Muscle of leg (tissue), 16 donors: ENCODE measurements at places on chromosomes 7 and 10.

DNA sequence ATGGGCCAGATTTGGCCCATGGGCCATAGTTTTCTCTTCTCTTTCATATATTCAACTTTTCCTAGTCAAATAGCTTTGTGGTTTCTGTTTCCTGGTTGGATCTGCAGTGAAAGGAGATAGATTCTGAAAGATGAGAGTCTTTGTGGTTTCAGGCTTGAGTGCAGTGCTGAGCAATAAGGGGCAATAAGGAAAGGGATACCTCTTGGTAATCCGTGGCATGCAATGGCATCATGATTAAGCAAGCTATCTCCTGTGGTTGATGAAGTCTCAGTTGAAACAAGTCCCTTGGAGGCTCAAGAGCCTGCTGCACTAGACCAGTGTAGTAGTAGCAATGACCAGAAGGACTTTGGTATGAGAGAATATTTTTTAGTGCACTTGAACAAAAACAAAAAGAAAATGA lies 187.7 kb upstream of the CNTNAP2 start:
- no peaks in the 10 kb centered on the region for H3K36me3 ChIP-seq
- H3K27ac ChIP-seq: no peak overlapping the region
- H3K4me3 ChIP-seq: no peak overlapping the region
- no peaks in the 10 kb centered on the region for H3K4me1 ChIP-seq

DNA sequence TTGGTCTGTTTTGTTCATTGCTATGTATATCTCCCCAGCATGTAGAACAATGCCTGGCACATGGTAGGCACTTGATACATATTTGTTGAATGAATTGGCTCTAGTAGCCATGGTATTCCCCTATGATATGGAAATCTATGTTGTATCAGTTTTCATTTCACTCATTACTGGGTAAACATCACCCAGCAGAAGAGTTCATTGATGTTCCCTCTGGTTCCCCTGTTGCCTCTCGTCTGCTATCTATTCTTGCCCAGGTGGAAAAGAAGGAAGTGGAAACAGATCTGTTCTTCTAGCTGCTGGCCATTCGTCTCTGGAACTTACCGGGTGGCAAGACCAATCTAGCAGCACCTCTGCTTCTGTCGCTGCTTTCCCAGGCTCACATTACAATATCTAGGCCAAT lies 71.5 kb downstream of the LRRC4 start:
- no peak overlapping the region for H3K4me3 ChIP-seq
- no peak for DNase-seq
- H3K4me1 ChIP-seq: no peaks in the 10 kb centered on the region
- H3K27ac ChIP-seq: no peak overlapping the region
- H3K27me3 ChIP-seq: no peaks in the 10 kb centered on the region

DNA sequence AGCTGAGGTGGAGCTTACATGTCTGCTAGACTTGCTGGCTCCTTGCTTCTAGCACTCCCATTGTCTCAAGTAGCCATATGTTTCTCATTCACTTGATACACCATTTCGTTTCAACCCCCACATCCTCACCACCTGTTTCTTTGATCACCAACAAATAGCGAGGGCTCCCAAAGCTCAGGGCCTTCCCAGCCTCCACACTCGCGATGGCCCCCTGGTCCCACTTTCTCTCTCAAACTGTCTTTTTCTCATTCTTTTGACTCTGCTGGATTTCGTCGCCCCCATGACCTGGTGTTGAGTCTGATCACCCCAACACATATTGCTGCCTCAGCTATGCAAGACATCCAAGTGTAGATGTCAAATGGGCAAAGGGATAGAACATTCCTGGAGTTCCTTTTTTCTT lies 26.0 kb upstream of the SMNDC1 start:
- H3K4me3 ChIP-seq: no peak overlapping the region
- no peaks in the 10 kb centered on the region for H3K36me3 ChIP-seq
- H3K4me1 ChIP-seq: peaks cover 2% of the 10 kb centered on the region

GRCh38 chr7:1124816-1125602 lies 35.0 kb downstream of the ZFAND2A start:
- peaks cover 51% of the 10 kb centered on the region for H3K4me1 ChIP-seq
- H3K36me3 ChIP-seq: peaks cover 10% of the 10 kb centered on the region
- DNase-seq: peak; percentile 45
- peak overlapping the region; percentile 83 for H3K27ac ChIP-seq

DNA sequence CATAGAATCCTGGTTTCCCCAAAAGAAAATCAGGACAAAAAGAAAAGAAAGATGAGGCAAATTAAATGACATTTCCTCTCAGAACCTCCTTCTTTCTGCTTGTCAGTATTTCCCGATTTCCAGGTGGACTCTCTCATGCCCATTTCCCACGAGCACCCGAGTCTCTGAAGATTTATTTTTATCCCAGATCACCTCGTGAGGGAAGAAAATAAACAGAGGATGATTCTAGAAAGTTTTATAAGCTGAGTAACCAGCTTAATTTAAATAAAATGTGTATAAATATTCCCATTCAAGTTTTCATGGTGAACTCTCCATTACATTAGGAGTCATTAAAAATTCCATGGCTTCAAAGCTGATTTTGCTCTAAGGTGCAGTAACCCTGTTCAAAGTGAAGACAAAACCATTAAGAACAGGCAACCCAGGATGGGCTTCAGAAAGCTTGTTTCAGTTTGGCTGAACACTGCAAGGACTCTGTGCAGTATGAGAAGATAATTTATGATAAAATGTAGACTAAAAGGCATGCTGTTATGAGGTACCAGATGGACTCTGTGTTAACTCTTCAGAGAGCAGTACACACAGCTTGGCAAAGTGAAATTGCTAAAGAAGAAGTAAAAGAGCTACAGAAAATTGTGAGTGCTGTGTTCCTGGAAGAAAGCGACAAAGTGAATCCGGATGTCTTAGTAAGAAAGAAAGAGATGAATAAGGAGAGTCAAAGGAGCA lies 521.3 kb upstream of the LRRN3 start:
- H3K27me3 ChIP-seq: no peaks in the 10 kb centered on the region
- no peak overlapping the region for H3K4me3 ChIP-seq
- no peak overlapping the region for H3K27ac ChIP-seq
- no peaks in the 10 kb centered on the region for H3K4me1 ChIP-seq
- DNase-seq: no peak

- H3K27ac ChIP-seq: peak overlapping the region; percentile 54
- no peak for DNase-seq
- no peaks in the 10 kb centered on the region for H3K36me3 ChIP-seq
- peaks cover 39% of the 10 kb centered on the region for H3K4me1 ChIP-seq
Observed at GRCh38 chr7:22442882-22443369, 57.1 kb downstream of the STEAP1B start.

DNA sequence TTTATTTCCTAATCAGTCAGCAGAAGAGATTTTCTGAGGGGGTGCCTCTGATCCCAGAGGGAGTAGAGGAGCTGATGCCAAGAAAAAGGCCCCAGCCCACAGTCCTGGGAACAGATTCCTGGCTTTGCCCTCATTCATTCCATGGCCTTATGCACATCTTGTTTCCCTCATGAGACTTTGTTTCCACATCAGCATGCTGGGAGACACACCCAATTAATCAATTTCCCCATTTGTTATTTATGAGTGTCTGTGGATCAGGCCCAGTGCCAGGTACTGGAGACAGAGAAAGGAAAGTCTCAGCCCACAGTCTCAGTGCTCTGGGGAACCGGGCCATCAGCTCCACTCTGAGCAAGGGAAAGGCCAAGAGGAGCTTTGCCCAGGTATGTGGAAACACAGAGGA lies 496.2 kb upstream of the ZMIZ1 start:
- no peaks in the 10 kb centered on the region for H3K36me3 ChIP-seq
- H3K4me1 ChIP-seq: peaks cover 25% of the 10 kb centered on the region
- peaks cover 6% of the 10 kb centered on the region for H3K27me3 ChIP-seq
- no peak overlapping the region for H3K4me3 ChIP-seq
- DNase-seq: peak; percentile 49
- H3K27ac ChIP-seq: no peak overlapping the region

- H3K27ac ChIP-seq: no peak overlapping the region
- no peak for DNase-seq
- H3K4me3 ChIP-seq: no peak overlapping the region
- peaks cover 2% of the 10 kb centered on the region for H3K4me1 ChIP-seq
- no peaks in the 10 kb centered on the region for H3K27me3 ChIP-seq
Observed at GRCh38 chr7:47698386-47698785, 116.5 kb upstream of the TNS3 start.

DNA sequence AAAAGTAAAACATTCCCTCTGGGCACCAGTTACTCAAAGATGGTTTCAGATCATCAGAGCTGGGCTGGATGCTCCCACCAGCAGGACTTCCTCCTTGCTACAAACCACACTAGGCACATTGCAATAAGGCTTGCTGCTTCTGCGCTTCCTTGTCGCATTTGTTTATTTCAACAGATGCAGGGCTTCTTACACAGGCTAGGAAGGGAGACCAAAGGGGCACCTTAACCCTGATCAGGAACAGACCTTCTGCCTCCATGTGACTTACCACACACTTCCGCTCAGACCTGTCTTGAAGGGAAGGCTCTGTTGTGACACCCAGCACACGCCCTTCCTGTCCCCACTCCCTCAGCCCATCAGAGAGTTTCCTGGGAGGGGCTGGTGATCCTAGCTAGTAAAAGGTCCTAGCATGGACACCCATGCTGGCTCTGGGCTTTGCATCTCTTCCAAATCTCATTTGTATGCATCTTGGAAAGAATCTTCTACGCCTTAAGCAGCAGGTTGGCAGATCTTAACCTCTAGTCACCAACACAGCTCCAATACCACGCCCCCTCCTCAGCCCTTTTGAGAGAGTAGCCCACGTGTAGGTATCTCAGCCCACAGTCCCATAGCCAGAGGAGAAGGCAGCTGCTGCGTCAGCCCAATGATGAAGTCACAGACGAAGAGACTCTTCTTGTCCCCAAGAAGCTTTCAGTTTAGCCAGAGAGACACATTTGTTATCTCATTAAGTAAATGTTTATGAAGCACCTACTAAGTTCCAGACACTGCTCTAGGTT lies 47.1 kb upstream of the SVIL start:
- no peaks in the 10 kb centered on the region for H3K27me3 ChIP-seq
- no peak for DNase-seq
- H3K27ac ChIP-seq: no peak overlapping the region

- no peaks in the 10 kb centered on the region for H3K36me3 ChIP-seq
- peak overlapping the region; percentile 97 for H3K27ac ChIP-seq
- H3K4me1 ChIP-seq: peaks cover 2% of the 10 kb centered on the region
- no peaks in the 10 kb centered on the region for H3K27me3 ChIP-seq
- DNase-seq: peak; percentile 11
Observed at GRCh38 chr10:22228167-22228938, 10.5 kb upstream of the EBLN1 start.

DNA sequence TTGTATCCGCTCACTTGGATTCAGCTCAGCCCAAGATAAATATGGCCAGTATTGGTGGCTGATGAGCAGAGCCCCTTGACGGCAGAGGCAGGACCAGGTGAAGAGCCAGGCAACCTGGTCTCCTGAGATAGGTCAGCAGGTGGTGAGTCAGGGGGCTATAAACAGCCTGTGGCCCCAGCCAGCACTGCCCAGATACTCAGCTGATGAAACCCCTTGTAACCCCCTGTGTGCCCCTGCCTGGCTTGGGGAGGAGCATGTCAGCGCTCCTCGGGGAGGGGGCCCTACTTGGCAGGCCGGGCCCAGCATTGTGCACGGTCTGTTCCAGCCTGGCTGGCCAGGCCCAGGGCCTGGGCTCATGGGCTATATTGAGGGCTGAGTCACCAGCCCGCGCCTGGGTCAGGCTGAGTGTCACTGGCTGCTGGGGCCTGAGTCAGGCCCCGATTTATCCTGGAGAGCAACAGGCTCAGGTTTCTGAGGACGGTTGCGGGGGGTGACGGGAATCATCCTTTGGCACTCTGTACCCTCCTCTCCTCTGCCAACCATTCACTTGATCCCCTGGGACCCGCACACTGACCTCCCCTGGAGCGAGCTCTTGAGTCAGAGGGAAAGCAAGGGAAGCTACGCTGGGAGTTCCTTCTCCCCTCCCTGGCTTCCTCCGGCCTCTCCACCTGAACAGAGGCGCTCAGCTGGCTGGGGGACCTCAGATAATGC lies 2.8 kb upstream of the FLNC start:
- H3K27ac ChIP-seq: peak overlapping the region; percentile 98
- H3K4me1 ChIP-seq: peaks cover 43% of the 10 kb centered on the region
- peaks cover 18% of the 10 kb centered on the region for H3K27me3 ChIP-seq
- no peaks in the 10 kb centered on the region for H3K36me3 ChIP-seq
- peak overlapping the region; percentile 26 for H3K4me3 ChIP-seq

GRCh38 chr10:126049759-126050700 lies 153.7 kb downstream of the FANK1 start:
- no peak overlapping the region for H3K4me3 ChIP-seq
- DNase-seq: peak; percentile 58
- no peaks in the 10 kb centered on the region for H3K27me3 ChIP-seq
- peaks cover 4% of the 10 kb centered on the region for H3K36me3 ChIP-seq
- H3K4me1 ChIP-seq: peaks cover 13% of the 10 kb centered on the region

GRCh38 chr7:127983804-127984332 lies 47.4 kb downstream of the LRRC4 start:
- DNase-seq: no peak
- no peak overlapping the region for H3K4me3 ChIP-seq
- H3K27ac ChIP-seq: no peak overlapping the region
- H3K4me1 ChIP-seq: peaks cover 8% of the 10 kb centered on the region

DNA sequence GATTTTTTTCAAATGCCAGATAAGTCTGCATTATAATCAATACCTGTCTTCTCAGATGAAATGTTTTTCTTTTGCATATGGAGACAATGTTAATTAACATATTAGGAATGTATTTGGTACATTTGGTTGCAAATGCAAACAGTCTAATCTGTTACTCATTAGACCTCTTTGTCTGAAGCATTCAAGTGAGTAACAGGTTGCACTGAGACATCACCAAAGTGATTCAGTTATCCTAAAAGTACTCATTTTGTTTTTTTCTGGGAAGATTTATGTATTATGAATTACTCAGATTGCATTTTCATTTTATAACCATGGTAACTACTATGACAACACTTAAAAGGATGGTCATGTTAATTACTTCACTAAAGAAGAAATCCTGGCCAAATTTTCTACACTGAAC lies 513.6 kb downstream of the HTR7 start:
- no peaks in the 10 kb centered on the region for H3K4me1 ChIP-seq
- no peak overlapping the region for H3K4me3 ChIP-seq

DNA sequence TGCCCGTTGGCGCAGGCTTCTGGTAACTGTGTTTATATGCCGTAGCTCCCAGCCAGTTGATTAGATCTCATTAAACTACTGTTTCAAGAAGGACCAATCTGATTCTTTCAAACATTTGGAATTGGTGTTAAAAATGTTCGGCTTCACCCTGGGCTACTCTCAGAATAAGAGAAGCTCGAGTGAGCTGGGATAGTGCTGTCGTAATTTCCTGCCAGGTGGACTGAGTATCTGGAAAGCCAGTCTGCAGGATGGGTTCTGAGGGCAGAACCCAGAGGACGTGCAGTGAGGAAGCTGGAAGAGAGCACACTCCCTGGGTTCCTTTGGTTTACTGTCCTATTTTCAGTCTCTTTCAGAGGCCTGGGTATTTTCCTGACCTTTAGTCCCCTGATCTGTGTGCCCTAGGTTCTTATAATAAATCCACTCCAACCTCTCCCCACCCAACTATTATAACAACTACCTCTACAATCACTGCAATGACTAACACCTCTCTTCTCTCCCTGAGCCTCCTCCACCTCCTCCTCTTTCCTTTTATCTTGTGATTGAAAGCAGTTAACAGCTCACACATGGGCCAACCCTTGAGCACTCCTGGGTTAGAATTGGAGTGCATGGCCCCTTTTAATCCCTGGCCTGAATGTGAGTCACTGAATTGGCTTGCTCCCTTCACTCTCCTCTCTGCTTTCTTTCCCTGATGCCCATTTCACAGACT lies 63.0 kb downstream of the AOAH start:
- no peaks in the 10 kb centered on the region for H3K4me1 ChIP-seq
- DNase-seq: no peak
- no peak overlapping the region for H3K4me3 ChIP-seq
- no peaks in the 10 kb centered on the region for H3K36me3 ChIP-seq
- no peak overlapping the region for H3K27ac ChIP-seq

GRCh38 chr7:111470998-111471397 lies 91.3 kb downstream of the IMMP2L start:
- H3K36me3 ChIP-seq: no peaks in the 10 kb centered on the region
- DNase-seq: peak; percentile 83
- H3K27ac ChIP-seq: peak overlapping the region; percentile 29
- H3K27me3 ChIP-seq: no peaks in the 10 kb centered on the region
